ENCODE measurements at places on chromosomes 13 and 19. TPM values are rescaled to one million over a fixed set of nuclear protein-coding genes. Genes with fewer than 3 reads are reported as not detected.

DNA sequence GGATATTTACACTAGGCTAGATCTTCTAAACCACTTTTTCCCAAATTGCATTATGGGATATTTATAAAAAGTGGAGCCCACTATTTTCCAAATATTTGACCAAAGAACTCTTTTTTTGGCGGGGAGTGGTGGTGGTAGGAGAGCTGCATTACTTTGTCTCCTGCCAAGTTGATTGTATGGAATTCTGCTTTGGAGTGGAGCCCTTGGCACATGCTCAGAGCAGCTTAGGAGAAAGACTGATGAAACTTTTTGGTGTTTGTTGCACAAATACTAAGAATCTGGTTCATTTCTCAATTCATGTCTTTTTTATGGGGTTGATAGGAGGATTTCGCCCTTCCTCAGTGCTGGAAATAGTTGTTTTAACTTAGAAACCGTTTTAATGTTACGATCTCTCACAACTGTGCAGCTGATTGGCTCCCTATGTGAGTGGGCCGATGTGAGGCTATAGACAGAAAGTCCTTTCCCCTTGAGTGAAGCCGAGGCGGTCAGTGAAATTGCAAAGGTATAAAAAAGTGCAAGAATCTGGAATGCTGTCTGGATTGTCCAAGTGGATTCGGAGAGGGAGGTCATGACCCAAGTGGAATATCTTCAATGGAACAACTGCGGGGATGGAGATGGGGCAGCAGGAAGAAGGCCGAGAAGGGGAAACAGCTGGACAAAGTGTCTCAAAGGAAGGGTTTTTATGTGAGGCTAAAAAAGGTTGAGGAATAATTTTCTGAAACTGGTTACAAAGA is 415.9 kb downstream of the FGF9 start:
- H3K36me3 ChIP-seq: no peaks in the 10 kb centered on the region
- H3K4me1 ChIP-seq: no peaks in the 10 kb centered on the region
- no peak overlapping the region for H3K4me3 ChIP-seq
- no peaks in the 10 kb centered on the region for H3K27me3 ChIP-seq
- no peak overlapping the region for H3K27ac ChIP-seq

The C5AR1 gene
- total RNA-seq: 0.91 TPM

The HCST gene
- total RNA-seq: 24.3 TPM

GRCh38 chr19:47619763-47620162 is 10.8 kb downstream of the BICRA start:
- no peak overlapping the region for H3K27ac ChIP-seq
- no peaks in the 10 kb centered on the region for H3K36me3 ChIP-seq
- no peak overlapping the region for H3K4me3 ChIP-seq
- no peaks in the 10 kb centered on the region for H3K27me3 ChIP-seq
- H3K4me1 ChIP-seq: peaks cover 30% of the 10 kb centered on the region
- DNase-seq: no peak

DNA sequence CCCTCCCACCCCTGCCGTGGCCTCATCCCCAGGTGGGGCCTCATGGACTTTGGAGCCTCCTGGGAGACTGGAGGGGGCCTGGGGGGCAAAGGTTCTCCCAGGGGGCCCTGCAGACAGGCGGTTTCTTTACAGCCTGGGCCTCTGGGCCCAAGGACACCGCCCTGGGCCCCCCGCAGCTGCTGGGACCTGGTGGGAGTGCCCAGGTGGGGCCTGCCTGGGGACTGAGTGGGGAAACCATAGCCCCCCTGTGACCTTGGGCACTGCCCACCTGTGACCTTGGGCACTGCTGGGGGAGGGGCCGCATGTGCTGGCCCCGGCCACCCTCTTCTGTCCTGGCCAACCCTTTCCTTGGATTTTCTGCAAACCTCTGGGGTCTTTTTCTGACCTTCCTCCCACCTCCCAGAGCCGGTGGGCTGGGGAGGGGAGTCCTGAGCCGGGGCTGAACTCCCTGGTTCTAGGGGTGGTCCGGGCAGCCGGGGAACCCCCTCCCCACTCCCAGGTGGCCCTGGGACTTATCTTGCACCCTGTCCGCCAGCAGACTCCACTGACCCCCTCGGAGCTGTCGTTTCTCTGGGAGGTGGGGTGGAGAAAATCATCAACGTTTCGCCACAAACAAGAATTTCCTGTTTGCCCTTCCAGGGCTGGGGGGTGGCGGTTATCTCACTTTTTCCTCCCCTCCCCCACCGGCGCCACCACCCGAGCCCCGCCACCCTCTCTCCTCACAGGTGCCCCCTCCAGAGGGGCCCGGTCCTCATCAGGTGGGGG is 27.0 kb downstream of the ARID3A start:
- no peak overlapping the region for H3K27ac ChIP-seq

All from adrenal gland (tissue), 19 donors.